Left lung (tissue), 14 donors: ENCODE measurements at places on chromosomes 4 and X.
A peak's percentile ranks its signal among the peaks of the same experiment; 100 is the strongest.

DNA sequence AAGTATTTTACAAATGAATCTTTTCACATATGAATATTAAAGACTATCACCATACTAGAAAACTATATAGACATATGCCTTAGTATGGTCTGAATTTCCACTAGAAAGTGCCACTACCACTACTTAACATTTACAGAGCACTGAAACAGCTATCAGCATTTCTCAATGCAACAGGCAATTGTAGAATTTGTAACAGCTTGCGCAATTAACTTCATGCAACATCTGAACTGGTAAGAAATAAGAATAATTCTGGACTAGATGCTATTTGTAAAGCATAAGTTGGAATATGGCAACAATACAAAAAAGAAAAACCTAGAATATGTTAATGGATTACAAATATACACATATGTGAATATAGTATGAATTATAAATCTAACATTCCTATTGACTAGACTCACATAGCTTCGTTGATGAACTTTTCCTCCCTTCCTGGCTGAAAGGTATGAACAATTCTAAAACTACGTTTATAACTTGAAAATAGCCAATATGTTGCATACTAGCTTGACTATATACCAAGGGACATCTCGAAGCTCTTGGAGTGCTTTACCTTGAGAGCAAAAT, 82.0 kb downstream of the ATP8A1 start:
- no peak for DNase-seq

- DNase-seq, result no peak
Measured at GRCh38 chrX:56811599-56811998, 82.6 kb downstream of the NBDY start.

DNA sequence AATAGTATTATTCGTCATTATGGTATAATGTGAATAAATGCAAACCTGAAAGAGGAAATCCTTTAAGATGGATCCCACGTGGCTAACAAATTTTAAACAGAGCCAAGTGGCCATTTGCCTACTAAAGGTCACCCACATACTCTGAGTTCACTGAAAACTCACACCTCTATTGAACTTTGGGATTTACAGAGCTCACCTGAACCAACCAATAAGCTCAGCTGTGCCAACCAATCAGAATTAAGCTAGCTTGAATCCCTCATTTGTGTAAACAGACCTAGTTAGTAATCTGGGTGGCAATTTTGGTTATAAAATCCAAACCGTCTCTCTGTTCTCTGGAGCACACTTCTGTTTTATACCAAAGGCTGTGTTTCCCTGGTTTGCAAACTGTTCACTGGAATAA, 5.4 kb upstream of the NUDT9 start:
- no peak for DNase-seq

DNA sequence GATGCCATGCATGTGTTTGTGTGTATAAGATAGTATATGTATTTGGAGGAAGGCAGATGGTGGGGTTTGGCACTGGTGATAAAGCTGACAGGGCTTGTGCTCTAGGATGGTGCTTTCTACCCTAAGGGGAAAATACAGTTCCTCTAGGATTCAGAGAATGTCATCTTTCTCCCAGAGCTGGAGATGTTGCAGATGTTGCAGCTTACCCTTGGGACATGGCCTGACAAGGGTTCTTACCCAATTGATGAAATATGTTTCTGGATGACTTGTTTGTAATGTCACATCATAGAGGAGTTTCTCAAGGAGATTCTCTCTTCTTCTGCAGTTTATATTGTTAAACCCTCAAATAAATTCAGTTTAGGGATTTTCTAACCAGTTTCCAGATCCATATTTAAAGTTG, 52.5 kb upstream of the PITX2 start:
- no peak for DNase-seq

DNA sequence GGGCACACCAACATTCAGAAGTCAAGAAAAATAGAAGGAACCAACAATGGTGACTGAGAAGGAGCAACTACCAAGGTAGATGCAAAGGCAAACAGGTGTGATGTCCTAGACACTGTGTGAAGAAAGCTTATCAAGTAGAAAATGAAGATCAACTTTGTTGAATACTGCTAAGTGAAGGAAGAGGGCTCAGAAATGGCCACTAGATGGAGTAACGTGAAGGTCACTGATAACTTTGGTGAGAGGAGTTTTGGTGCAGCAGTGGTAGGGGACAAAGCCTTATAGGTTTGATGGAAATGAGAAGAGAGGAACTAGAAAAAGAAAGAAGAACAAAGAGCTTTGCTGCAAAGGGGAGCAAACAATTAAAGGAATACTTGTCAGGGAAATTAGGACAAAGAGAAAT, 23.5 kb downstream of the OTC start:
- DNase-seq, result no peak

DNA sequence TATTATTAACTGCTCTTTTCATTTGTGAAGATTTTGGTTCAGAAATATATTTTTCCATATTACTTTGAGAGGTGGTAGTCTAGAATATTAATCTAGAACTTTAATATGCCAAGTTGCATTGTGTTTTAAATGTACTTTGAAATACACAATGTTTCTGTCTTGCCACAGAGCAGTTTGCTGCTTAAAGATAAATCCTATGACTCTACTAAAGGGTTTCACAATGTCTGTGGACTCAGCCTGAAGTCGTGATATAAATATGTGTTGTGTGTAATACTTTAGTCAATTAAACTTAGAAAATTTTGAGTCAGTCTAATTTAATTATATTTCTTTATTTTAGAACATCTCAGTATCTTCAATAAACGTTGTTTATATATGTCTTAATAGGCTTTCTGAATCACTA, 1771.7 kb upstream of the PCDH7 start:
- DNase-seq, result no peak

GRCh38 chr4:94909645-94910044, 151.9 kb downstream of the BMPR1B start:
- DNase-seq, result no peak

DNA sequence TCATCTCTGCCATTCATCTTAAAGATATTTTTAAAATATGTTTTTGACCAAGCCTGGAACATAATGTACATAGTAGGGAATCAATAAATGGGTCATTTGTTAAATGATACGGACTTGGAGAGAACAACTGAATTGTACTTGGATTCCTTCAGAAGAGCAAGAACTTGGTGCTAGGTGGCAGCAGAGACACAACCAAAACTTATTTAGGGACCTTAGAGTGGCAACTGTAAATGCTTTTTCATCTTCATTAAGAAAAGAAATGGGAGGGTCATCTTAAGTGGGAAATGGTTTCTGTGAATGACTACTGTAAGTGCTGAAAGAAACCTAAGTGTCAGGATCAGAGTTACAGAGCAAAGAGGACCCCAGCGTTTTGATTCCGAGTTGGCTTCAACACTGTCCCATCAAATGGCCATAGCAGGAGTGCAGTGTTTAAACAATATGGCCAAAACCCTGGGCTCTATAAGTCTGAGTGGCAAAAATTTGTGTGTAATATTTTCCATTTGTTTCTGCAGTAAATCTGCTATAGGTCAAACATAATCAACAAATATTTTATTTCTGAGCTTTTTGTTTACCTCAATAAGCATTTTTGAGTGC, 213.6 kb downstream of the PALLD start:
- DNase-seq, result no peak

- DNase-seq, result no peak
Measured at GRCh38 chr4:22071749-22072148, 123.2 kb upstream of the KCNIP4 start.

DNA sequence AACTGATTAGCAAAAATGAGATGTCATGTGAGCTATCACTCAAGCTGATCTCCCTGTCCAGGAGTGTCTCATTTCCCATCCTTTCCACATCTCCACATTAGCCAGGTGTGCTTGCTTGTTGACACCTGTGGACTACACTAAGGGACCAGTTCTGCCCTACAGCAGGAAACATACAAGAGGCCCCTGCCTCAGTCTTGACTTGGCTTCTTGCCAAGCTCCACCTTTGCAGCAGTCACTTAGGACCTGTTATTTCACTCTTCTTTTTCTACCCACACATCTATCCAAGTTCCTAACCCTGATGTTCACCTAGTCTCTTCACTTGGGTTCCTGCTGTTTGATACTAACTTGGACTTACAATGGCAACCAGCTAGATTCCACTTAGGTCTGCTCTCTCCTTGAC, 13.2 kb downstream of the FRMD7 start:
- DNase-seq, result no peak

- DNase-seq, result peak; percentile 74
Measured at GRCh38 chr4:721261-722168, 15.9 kb downstream of the PCGF3 start.

DNA sequence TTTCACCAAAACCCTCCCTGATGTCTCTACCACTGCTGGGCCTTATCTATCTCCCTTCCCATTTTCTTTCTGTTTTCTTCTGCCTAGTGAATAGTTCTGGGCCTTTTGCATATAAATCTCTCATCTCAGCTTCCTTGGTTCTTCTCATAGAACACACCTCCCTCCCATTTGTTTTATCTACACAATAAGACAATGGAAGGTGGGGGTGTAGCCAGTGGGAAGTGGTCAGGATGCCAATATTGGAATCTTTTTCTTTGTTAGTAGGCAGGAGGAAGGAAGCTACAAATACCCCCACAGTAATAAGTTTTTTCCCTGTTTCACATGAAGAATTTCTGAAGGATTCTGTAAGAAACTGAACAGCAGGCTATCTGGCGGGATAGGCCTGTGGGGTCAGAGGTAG, 30.9 kb upstream of the RHOH start:
- no peak for DNase-seq

GRCh38 chr4:184168406-184169019, 49.2 kb downstream of the ENPP6 start:
- DNase-seq, result peak; percentile 71

- no peak for DNase-seq
Measured at GRCh38 chr4:145098675-145099037, 545 bp downstream of the ABCE1 start.

GRCh38 chr4:2182994-2183393, 58.9 kb downstream of the HAUS3 start:
- no peak for DNase-seq

- no peak for DNase-seq
Measured at GRCh38 chrX:67604979-67605703, 61.3 kb downstream of the AR start.

DNA sequence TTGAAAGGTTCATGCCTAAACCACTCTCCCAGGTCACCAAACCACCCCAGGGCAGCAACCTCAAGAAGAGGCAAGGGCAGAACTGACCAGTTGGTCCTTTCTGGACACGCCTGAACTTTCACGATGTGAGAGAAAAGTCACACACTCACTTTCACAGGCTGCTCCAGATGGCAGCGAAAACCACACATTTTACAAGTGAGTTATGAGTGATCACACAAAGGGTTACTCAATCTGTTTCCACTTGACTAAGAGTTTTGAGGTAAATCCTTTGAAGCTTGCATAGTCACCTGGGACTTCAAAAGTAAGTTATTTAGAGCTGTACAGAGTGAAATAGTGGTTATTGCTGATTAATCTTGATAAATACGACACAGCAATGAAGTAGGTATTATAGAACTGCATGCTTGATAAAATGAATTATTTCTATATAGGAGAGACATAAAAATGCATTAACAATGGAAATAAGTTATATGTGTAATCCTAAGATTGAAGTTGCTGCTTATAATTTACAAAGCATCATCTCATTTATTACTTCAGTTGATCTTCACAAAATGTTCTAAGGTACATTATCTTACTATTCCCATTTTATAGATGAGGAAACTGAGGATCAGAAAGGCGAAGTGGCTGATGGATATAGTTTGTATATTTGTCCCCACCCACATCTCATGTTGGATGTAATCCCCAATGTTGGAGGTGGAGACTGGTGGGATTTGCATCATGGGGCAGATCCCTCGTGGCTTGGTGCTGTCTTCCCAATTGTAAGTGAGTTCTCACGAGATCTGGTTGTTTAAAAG, 103.0 kb upstream of the KLF3 start:
- no peak for DNase-seq

- no peak for DNase-seq
Measured at GRCh38 chrX:2409796-2410195, 91.0 kb downstream of the DHRSX start.

- DNase-seq, result no peak
Measured at GRCh38 chr4:47221721-47222120, 190.4 kb downstream of the GABRB1 start.

GRCh38 chr4:172830295-172830764, 338.3 kb upstream of the GALNT7 start:
- DNase-seq, result peak; percentile 2

DNA sequence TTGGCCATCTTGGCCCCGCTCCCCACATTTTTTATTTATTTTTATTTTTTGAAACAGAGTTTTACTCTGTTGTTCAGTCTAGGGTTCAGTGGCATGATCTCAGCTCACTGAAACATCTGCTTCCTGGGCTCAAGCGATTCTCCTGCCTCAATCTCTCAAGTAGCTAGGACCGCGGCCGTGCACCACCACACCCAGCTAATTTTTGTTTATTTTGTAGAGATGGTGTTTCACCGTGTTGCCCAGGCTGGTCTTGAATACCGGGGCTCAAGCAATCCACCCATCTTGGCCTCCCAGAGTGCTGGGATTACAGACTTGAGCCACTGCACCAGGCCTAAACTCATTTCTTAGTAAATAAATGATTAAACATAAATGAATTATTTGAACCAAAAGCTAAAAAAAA, 322.0 kb upstream of the LCORL start:
- DNase-seq, result no peak

GRCh38 chr4:11299016-11299415, 129.7 kb downstream of the HS3ST1 start:
- DNase-seq, result no peak

GRCh38 chrX:112735147-112735546, 55.4 kb upstream of the LHFPL1 start:
- no peak for DNase-seq

DNA sequence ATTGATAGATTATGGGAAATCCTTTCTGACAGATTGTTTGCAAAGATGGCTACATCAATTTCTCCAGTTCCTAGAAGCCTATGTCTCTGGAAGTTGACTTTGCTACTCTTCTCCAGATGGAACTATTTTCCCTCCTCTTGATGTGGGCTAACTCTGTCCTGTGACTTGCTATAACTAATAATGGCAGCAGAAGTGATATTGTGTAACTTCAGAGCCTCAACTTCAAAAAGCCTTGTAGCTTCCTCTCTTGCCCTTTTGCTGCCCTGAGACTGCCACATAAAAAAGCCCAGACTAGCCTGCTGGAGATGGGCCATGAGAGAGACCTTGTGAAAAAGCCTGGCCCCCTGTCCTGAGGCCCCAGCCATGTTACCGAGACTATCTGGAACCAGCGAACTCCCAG, 210.7 kb upstream of the SLC7A11 start:
- no peak for DNase-seq

GRCh38 chr4:55546506-55546755, 278 bp downstream of the CLOCK start:
- no peak for DNase-seq

DNA sequence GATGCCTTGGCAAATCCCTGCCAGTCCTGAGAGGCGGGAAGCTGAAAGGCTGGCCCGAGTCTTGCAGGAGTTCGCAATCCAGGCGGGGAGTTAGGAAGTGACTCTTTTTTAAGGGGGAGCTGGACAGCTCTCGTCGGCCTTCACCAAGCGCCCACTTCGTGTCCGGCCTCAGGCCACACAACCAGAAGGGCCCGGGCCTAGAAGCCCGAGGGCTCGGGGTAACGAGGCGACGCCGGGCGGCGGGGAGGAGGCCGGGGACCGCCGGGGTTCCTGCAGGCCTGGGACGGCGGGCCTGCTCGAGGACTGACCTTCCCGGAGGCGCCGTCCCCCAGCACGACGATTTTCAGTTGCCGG, 395 bp downstream of the RAB28 start:
- no peak for DNase-seq

GRCh38 chr4:85919200-85919887, 440.5 kb downstream of the MAPK10 start:
- no peak for DNase-seq

- DNase-seq, result no peak
Measured at GRCh38 chr4:2615821-2616220, 79.4 kb downstream of the FAM193A start.

- no peak for DNase-seq
Measured at GRCh38 chr4:95077864-95078263, 320.1 kb downstream of the BMPR1B start.
